ENCODE measurements at places on chromosomes 13 and 19.
A peak's percentile ranks its signal among the peaks of the same experiment; 100 is the strongest.

DNA sequence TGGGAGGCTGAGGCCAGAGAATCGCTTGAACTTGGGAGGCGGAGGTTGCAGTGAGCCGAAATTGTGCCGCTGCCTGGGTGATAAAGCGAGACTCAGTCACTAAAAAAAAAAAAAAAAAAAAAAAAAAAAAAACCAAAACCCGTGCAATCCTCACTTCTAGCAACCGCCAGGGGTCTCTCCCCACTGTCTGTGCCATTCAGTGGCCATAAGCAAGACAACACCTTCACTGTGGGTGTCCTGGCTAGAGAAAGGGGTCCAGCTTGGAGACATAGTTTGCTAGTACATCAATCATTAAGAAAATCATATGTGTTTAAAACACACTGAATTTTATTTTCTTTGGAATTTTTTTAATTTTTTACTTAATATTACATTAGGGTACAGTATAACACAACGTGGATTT lies 68.2 kb downstream of the RASL11A start:
- no peak for DNase-seq

DNA sequence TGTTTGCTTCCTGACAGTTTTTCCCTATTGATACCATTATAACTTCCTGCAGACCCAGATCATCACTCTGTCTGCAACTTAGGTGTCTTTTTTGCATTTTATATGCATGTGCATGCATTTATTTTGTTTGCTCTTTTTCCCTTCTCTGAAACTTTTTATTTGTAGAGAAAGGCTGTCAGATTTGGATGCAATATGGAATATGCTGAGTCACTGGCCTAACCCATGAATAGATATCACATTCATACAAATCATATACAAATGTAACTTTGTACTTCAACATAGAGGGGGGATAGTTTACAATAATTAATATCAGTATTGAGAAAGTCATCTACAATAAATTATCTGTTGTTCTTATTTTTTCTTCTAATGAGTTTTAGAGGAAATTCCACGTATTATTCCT lies 1465.0 kb downstream of the EFNB2 start:
- DNase-seq, result no peak

GRCh38 chr13:91368676-91369440 lies 21.4 kb downstream of the MIR17HG start:
- no peak for DNase-seq

DNA sequence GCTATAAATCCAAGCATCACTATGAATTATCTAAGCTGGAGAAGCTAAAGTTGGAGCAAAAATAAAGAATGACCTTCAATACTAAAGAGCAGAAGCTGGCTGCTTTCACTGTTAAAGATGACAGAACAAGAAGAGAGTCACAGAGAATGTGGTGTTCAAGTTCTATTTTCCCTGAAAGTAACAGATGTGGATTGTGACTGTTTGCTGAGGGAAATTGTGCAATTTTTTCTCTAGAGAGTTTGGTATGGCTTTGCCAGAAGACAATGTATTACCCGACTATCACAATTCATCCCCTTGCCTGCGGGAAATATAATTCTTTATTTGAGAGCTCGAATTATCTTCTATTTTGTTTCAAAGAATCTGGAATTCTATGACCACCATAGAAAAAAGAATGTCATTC lies 83.1 kb downstream of the TNFSF13B start:
- DNase-seq, result no peak

GRCh38 chr19:1779574-1779973 lies 26.3 kb downstream of the ONECUT3 start:
- DNase-seq, result no peak

- DNase-seq, result no peak
Measured at GRCh38 chr19:49559928-49560327, 20.4 kb downstream of the NOSIP start.

DNA sequence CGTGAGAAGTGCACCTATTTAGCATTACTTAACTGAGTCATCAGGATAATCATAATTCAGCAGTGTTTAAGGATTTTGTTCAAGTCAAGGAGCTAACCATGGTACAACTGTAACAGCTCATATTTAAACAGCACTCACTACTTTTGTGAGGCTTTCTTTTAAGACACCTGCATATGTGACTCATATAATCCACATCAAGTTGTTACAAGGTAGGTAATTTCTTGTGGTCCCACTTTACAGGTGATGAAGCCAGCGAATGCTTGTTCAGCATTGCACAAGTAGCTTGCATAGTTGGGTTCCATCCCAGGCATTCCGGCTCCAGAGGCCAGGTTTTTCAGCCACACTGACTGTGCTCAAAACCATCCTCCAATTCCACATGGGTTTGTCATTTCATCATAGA lies 569.2 kb downstream of the MYO16 start:
- no peak for DNase-seq

DNA sequence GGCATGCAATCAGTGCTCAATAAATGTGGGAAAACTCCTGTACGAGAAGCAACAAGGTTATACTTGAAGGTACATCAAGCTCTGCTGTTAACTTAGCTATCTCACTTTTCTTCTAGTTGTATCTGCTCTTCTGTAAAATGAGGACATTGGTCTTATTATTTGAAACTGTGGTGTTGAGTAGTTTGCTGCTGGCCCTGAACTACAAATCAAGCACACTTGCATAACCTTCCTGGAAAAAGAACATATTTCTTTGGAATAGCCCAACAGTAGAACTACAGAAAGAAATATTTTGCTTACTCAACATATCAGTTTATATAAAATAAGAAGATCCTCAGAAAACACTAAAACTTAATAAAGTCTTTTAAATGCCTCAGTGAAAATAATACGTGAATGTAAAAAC lies 203.0 kb downstream of the KCTD12 start:
- no peak for DNase-seq

DNA sequence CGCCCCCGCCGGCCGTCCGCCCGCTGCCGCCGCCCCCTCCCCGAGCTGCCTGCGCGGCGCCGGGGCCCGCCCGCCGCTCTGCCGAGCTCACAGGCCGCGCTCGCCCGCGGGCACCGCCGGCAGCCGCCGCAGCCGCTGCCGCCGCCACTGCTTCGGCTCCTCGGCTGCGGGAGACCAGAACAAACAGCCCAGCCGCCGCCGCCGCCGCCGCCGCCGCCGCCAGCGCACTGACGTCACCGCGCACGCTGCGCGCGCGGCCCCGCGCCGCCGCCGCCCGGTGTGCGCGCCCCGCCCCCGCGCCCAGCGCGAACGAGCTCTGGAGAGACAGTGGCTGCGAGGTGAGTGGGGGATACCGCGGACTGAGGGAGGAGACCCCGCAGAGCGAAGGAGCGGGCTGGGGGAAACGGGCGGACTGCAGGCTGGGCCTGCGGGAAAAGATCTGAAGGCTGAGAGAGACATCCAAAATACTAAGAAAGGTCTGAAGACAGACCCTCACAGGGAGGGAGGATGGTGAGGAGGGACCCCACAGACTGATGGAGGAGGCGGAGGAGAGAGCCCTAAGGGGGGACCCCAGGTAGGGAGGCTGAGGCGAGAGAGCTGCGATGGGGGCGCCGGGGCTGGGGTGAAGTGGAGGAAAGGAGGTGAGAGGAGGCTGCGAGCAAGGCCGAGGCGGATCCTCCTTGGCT lies at the start of gene BRD4:
TSS of gene BRD4 (minus strand) at position 229 of the 686 bp plus-strand sequence. CDS start 59,440 bp downstream, outside the sequence.
- DNase-seq, result peak; percentile 61

- no peak for DNase-seq
Measured at GRCh38 chr13:110216398-110217041, 90.4 kb downstream of the COL4A1 start.

- no peak for DNase-seq
Measured at GRCh38 chr19:48802623-48803022, 8.2 kb downstream of the BCAT2 start.

DNA sequence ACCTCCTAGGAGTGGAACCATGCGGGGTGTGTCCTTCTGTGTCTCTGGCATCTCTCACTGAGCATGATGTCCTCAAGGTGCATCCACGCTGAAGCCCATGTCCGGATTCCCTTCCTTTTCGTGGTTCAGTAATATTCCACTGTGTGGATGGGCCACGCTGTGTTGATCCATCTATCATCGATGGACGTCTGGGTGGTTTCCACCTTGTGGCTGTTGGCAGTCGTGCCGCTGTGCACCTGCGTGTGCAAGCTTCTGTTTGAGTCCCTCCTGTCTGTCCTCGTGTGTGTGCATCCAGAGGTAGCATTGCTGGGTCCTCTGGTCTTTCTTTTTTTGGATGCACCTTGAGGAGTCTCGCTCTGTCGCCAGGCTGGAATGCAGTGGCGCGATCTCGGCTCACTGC lies 11.2 kb upstream of the GNA15 start:
- no peak for DNase-seq

GRCh38 chr19:56120371-56121179 lies 520 bp downstream of the ZNF787 start:
- DNase-seq, result peak; percentile 68

- DNase-seq, result no peak
Measured at GRCh38 chr13:32881074-32881776, 135.0 kb upstream of the KL start.

- DNase-seq, result no peak
Measured at GRCh38 chr19:45717983-45718650, 12.6 kb downstream of the FBXO46 start.

- no peak for DNase-seq
Measured at GRCh38 chr19:45878043-45878794, 7.7 kb downstream of the IRF2BP1 start.

GRCh38 chr13:53160211-53160610 lies 131.6 kb downstream of the OLFM4 start:
- no peak for DNase-seq

- DNase-seq, result no peak
Measured at GRCh38 chr19:7460562-7460966, 28.3 kb downstream of the PEX11G start.

- DNase-seq, result no peak
Measured at GRCh38 chr13:98939660-98940191, 38.1 kb downstream of the DOCK9 start.

GRCh38 chr19:30884146-30884812 lies 465.0 kb downstream of the TSHZ3 start:
- no peak for DNase-seq

GRCh38 chr19:49057636-49058234 lies at the start of gene CGB7:
Gene CGB7 (minus strand): TSS chr19:49057749. CDS start chr19:49055375, 2,374 bp downstream.
- no peak for DNase-seq
